Right renal cortex interstitium (tissue), 3 donors: ENCODE measurements at places on chromosomes 2 and 18. TPM values are rescaled to one million over a fixed set of nuclear protein-coding genes. Genes with fewer than 3 reads are reported as not detected.

DNA sequence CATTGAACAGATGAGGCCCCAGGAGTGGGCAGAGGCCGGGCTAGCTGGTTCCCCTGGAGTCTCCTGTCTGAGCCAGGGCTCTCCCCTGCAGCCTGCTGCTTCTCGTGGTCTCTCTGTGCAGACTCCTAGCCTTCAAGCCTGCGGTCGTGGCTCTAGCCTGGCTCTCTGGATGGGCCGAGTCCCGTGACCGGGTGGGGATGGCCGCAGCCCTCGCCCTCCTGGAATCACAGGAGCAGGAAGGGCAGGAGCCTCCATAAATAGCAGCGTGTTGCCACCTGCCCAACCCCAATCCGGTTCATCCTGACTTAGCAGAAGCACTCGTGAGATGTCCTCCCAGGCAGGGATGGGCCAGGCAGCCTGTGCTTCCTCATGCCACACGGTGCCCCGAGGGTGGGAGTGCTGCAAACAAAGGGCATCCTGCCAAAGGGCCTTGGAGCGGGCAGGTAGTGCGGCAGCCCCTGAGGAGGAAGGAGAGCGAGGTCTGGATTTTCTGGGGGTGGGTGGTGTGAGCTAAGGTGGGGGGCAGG is 43.9 kb downstream of the FOSL2 start:
- DNase-seq: no peak

The MBD5 gene
- polyA plus RNA-seq: 57.0 TPM

DNA sequence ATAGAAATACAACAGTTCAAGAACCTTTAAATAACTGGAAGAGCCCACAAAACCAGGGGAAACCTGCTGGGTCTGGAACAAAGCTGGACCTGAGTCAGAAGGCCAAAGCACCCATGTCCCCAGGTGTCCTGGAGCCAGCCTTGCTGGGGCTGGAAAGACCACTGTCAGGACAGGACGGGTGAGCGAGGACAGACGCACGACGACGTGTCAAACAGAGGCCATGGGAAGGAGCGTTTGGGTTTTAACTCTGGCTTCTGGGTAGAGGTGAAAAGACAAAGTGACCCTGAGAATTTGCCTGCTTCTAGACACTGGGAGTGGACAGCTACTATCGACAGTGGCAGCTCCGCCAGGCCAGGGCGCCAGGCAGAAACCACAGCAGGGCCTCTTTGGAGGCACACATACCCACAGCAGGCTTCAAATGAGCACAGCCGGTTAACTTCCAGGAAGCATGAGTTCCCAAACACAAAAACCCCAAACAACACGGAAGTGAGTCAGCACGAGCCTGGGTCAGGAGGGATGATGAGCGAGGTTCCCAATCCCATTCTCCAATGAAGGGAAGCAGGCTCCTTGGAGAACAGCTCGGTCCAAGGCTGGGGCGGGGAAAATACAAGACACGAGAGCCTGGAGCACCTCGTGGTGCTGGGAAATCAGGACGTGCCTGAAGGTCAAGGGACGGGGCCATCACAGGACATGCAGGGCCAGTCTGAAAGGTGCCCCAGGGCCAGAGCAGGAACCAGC is 208.0 kb downstream of the TWIST2 start:
- DNase-seq: no peak

- no peak for DNase-seq
These were observed 241.8 kb downstream of the AFF3 start for GRCh38 chr2:99900556-99900955.

- no peak for DNase-seq
These were observed 174.8 kb downstream of the PRPF40A start for GRCh38 chr2:152542337-152542994.

DNA sequence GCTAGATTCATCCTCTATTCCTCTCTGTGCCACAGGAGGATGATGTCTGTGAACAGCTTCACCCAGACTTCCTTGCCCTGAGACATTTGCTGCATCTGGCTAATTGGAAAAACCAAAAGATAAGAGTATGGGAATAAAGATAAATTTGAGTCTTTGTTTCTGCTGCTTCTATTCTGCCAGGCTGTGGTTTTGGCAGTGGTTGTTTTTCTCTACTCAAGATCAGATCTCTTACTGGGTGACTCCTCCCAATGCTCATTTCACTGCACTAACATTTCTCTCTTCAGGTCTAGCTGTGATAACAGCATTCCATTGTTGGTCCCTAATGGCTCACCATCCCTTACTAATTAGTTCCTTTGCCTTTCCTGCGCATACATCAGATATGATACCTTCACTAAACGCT is 89.5 kb downstream of the CALCRL start:
- no peak for DNase-seq

The CPO gene
- polyA plus RNA-seq: 1.2 TPM

The FLACC1 gene
- 1.0 TPM for polyA plus RNA-seq
